ENCODE measurements at places on chromosomes 16 and 17.

- no peak overlapping the region for H3K27ac ChIP-seq
- no peaks in the 10 kb centered on the region for H3K4me1 ChIP-seq
- no peaks in the 10 kb centered on the region for H3K27me3 ChIP-seq
- H3K4me3 ChIP-seq = no peak overlapping the region
Observed at GRCh38 chr16:54891346-54891745, 39.3 kb upstream of the IRX5 start.

DNA sequence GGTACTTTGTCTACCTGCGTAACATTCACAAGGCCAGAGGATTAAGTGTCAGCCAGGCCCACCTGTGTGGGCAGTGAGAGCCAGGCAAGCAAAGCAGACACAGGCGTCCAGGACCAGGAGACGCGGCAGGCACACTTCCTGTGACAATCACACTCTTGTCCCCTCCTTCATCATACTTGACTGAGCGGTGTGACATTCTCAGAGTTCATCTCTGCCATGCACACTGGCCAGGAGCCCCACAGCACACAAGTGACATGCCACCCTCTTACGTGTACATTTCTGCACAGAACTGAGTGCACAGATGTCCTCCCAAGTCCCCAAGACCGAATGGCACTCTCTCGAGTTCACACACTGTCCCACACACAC, 8.7 kb downstream of the PPP1R9B start:
- H3K4me3 ChIP-seq = no peak overlapping the region
- DNase-seq = no peak
- peaks cover 73% of the 10 kb centered on the region for H3K36me3 ChIP-seq
- no peaks in the 10 kb centered on the region for H3K27me3 ChIP-seq

DNA sequence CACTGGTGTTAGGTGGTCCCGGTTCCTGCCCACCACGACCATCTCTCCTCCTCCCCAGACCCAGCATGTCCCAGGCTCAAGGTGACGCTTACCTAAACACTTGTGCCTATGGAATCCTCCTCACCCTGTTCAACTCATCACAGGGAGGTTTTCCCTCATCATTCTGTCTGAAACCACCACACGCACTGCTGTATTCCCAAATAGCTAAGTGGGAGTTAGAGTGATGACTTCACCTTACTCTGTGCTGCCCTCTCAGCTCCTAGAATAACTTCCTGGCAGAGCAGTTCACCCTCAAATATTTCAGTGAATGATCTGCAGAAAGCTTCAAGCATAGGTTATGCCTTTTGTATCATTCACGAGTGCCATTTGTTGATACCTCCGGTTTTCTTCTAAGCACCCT, 216.5 kb downstream of the CPPED1 start:
- no peaks in the 10 kb centered on the region for H3K4me1 ChIP-seq
- H3K4me3 ChIP-seq = no peak overlapping the region
- DNase-seq = no peak
- H3K27me3 ChIP-seq = peaks cover 4% of the 10 kb centered on the region

DNA sequence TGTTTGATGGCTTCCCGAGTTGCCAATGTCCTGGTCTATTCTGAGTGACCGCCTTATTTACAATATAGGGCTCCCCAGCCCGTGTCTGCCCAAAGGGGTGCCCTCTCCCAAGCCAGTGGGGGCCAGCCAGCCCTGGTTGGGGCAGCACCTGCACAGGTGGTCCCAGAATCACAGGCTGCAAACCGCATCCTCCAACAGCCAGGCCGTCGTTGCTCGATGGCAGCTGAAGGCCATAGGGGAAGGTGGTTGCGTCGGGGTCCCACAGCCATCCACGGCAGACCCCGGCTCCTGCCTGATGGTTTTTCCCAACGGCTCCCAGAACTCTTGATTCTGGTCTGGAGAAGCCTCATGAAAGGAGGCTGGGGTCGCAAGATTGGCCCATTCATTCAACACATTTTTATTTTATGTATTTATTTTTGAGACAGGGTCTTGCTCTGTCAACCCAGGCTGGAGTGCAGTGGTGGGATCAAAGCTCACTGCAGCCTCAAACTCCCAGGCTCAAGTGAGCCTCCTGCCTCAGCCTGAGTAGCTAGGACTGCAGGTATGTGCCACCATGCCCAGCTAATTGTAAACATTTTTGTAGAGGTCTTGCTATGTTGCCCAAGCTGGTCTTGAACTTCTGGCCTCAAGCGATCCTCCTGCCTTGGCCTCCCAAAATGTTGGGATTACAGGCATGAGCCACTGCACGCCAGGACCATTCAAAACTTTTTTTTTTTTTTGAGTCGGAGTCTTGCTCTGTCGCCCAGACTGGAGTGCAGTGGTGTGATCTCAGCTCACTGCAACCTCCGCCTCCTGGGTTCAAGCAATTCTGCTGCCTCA, 79.0 kb upstream of the TOB1 start:
- no peaks in the 10 kb centered on the region for H3K27me3 ChIP-seq
- H3K4me3 ChIP-seq = peak overlapping the region; percentile 70
- DNase-seq = no peak
- H3K27ac ChIP-seq = no peak overlapping the region
- H3K36me3 ChIP-seq = no peaks in the 10 kb centered on the region
- H3K4me1 ChIP-seq = peaks cover 33% of the 10 kb centered on the region

DNA sequence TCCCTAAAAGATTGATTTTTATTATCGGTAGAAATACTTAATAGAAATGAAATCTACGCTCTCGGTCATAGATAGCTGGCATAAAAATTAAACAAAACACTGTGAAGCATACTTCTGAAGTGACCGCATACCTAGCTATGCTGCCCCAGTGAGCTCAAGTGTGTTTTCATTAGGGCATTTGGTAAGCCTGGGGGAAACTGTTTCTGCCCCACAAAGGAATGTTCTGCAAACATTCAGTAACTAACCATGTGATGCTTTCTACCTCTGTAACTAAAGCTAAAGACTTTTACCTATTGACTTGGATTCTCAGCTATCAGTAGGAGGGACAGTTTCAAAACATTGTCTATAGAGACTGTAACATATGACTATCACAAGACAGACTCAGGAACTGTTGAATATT, 93.5 kb upstream of the HSBP1 start:
- no peak for DNase-seq
- H3K4me3 ChIP-seq = no peak overlapping the region
- no peaks in the 10 kb centered on the region for H3K27me3 ChIP-seq
- H3K36me3 ChIP-seq = no peaks in the 10 kb centered on the region
- H3K27ac ChIP-seq = no peak overlapping the region
- H3K4me1 ChIP-seq = no peaks in the 10 kb centered on the region

GRCh38 chr17:41811549-41812380, at the start of gene P3H4:
TSS of gene P3H4 (minus strand) at chr17:41811949. CDS start at chr17:41811915, 34 bp downstream.
- peak within 1 kb of the TSS; percentile 65 for H3K27ac ChIP-seq
- no peaks in the 10 kb centered on the region for H3K36me3 ChIP-seq
- DNase-seq = peak; percentile 70

- H3K36me3 ChIP-seq = no peaks in the 10 kb centered on the region
- peak overlapping the region; percentile 25 for H3K27ac ChIP-seq
- H3K27me3 ChIP-seq = no peaks in the 10 kb centered on the region
- H3K4me3 ChIP-seq = no peak overlapping the region
Observed at GRCh38 chr17:15341966-15342365, 569 bp upstream of the TEKT3 start.

- no peak overlapping the region for H3K4me3 ChIP-seq
- no peaks in the 10 kb centered on the region for H3K36me3 ChIP-seq
- peak; percentile 43 for DNase-seq
- peaks cover 12% of the 10 kb centered on the region for H3K4me1 ChIP-seq
- H3K27me3 ChIP-seq = no peaks in the 10 kb centered on the region
Observed at GRCh38 chr16:10957771-10958482, 13.6 kb downstream of the CLEC16A start.

GRCh38 chr17:75394332-75394918, 11.1 kb downstream of the GRB2 start:
- H3K4me1 ChIP-seq = peaks cover 30% of the 10 kb centered on the region
- no peaks in the 10 kb centered on the region for H3K27me3 ChIP-seq
- peak overlapping the region; percentile 81 for H3K4me3 ChIP-seq
- peak overlapping the region; percentile 57 for H3K27ac ChIP-seq
- peak; percentile 20 for DNase-seq
- peaks cover 17% of the 10 kb centered on the region for H3K36me3 ChIP-seq

DNA sequence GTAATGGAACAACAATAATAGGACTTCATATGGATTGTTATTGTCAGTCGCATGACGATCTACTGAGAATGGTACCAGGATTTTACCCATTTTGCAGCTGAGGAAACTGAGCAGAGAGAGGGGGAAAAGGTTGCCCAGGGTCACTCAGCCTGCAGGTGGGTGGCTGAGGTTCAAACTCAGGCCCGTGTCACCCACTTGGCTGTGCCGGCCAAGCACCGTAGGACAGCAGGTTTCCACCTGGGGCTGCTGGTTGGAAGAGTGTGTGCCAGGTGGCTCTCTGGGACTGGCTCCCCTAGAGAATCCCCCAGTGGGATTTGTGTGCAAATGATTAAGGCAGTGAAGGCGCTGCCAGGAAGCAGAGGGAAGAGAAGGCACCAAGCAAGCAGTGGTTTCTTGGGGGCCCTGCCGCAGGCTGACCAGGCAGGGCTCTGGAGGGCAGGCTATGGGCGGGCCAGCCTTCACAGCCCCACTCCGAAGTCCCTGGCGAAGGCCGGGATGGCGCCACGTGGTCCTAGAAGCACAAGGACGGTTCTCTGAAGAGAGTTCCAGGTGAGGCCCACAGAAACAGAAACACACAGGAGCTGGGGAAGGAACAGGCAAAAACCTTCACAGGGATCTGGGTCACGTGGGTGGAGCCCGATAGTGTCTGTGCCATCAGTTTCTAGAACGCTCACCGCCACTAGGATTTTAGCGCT, 163.5 kb downstream of the IRF8 start:
- no peak overlapping the region for H3K27ac ChIP-seq
- no peak overlapping the region for H3K4me3 ChIP-seq
- no peaks in the 10 kb centered on the region for H3K4me1 ChIP-seq
- DNase-seq = no peak

GRCh38 chr16:50769-51591, 2.4 kb downstream of the POLR3K start:
- DNase-seq = no peak
- H3K4me1 ChIP-seq = 0 out of 2 replicates have a peak, but pooled peaks cover 5% of the 10 kb centered on the region
- no peak overlapping the region for H3K27ac ChIP-seq
- peak overlapping the region; percentile 93 for H3K4me3 ChIP-seq

- H3K27ac ChIP-seq = peak overlapping the region; percentile 36
- no peaks in the 10 kb centered on the region for H3K27me3 ChIP-seq
- peak; percentile 28 for DNase-seq
Observed at GRCh38 chr16:2881783-2882649, 999 bp upstream of the FLYWCH2 start.

DNA sequence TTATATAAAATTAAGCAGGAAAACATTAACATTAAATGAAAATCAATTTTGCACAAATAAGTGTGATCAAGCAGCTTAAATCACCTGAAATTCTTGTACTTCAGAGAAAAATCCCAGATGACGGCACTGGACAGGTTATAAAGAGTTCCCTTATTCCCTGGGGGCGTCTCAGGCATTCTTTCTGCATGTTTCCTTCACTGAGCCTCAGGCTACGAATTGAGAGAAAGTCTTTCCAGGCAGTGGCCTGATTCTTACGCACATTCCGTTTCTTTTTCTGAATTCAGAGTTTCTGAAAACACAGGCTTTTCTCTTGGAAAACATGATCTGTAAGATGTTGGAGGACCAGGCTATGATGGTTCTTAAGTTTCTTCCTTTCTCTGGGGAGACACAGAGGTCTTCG, 22.1 kb upstream of the PITPNM3 start:
- H3K4me1 ChIP-seq = no peaks in the 10 kb centered on the region
- H3K36me3 ChIP-seq = peaks cover 4% of the 10 kb centered on the region
- no peaks in the 10 kb centered on the region for H3K27me3 ChIP-seq

DNA sequence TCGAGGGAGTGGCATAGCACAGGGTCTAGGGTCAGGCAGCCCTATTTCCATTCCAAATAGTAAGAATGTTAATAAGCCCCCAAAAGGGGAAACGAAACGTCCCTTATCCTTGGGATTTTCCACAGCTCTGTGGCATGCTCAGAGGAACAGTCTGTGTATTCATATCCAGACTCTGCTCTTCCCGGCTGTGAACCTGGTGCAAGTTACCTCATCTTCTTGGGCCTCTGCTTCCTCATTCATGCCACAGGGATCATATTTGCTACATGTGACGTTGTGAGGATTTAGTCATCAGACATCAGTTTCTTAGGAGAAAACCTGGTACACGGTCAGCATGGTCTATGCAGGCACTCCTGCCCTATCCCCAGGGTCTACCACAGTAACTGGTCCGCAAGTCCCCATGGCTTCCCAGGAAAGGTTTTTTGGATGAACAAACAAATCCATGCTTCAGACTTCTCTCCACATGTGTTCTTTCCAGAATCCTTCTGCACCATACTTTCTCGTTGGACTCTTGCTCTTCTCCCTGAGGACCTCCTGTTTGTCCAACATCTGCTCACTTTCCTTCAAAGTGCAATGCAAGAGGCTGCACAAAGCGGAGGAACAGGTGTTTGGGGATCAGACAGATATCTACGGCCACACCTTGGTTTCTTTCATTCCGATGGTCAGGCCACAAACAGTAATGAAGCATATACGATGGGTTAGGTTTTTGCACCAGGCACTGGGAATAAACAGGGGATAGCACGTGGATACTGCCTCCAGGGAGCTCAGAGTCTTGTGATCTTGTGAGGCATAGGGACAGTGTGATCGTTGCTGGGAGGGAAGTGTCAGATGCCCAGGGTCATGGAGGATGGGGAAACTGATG, 17.7 kb downstream of the GLP2R start:
- H3K36me3 ChIP-seq = no peaks in the 10 kb centered on the region
- peaks cover 21% of the 10 kb centered on the region for H3K4me1 ChIP-seq
- 0 out of 2 replicates have a peak overlapping the region, but pooled peaks have one; percentile 80 for H3K27ac ChIP-seq
- no peaks in the 10 kb centered on the region for H3K27me3 ChIP-seq
- DNase-seq = no peak

- DNase-seq = peak; percentile 27
- H3K4me3 ChIP-seq = peak overlapping the region; percentile 95
- H3K27ac ChIP-seq = peak overlapping the region; percentile 88
- peaks cover 40% of the 10 kb centered on the region for H3K36me3 ChIP-seq
- peaks cover 22% of the 10 kb centered on the region for H3K4me1 ChIP-seq
Observed at GRCh38 chr16:74297145-74297665, 591 bp downstream of the PSMD7 start.

GRCh38 chr16:11506741-11507305, 79.9 kb downstream of the LITAF start:
- H3K4me1 ChIP-seq = peaks cover 3% of the 10 kb centered on the region
- H3K27me3 ChIP-seq = no peaks in the 10 kb centered on the region
- no peak overlapping the region for H3K4me3 ChIP-seq
- no peaks in the 10 kb centered on the region for H3K36me3 ChIP-seq

DNA sequence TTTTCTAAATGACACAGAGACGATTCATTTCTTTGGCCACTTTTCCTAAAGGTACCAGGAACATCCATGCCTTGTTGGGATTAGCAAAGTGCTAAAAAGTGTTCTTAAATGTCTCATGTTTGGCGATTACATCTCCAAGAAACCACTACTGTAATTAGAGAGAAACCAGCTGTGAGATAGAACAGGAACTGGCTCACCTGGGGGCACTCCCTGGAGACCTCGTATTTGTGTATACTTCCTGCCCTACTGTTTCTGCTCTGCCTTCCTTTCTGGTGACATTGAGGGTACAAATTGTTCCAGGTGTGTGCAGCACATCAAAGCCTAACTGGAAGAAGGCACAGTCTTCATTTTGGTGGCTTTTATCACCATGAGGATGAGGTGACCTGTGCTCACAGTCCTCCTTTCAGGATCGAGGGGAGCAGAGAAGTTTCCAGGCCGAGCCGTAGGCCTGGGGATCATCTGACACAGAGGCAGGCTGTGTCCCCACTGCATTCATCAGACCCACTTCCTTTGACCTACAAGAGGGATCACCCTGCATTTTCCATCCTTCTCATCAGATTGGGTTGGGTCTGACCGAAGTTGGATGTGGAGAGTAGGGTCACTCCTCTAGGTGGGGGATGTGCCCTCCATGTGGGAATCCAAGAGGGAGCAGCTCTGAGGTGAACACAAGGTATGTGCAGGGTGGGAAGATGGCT, 23.7 kb downstream of the CCL4 start:
- H3K27ac ChIP-seq = no peak overlapping the region
- H3K36me3 ChIP-seq = no peaks in the 10 kb centered on the region
- no peak overlapping the region for H3K4me3 ChIP-seq
- H3K27me3 ChIP-seq = 0 out of 2 replicates have a peak, but pooled peaks cover 3% of the 10 kb centered on the region
- DNase-seq = no peak
